Activated T-cell treated with anti-CD3 and anti-CD28 coated beads for 48 hours (primary cell): ENCODE measurements at places on chromosomes 3 and 15.

- DNase-seq: no peak
Measured at GRCh38 chr15:52102463-52102862, 10.1 kb downstream of the BCL2L10 start.

GRCh38 chr3:184289426-184289938 lies 9.6 kb upstream of the PSMD2 start:
- peak; percentile 65 for DNase-seq

DNA sequence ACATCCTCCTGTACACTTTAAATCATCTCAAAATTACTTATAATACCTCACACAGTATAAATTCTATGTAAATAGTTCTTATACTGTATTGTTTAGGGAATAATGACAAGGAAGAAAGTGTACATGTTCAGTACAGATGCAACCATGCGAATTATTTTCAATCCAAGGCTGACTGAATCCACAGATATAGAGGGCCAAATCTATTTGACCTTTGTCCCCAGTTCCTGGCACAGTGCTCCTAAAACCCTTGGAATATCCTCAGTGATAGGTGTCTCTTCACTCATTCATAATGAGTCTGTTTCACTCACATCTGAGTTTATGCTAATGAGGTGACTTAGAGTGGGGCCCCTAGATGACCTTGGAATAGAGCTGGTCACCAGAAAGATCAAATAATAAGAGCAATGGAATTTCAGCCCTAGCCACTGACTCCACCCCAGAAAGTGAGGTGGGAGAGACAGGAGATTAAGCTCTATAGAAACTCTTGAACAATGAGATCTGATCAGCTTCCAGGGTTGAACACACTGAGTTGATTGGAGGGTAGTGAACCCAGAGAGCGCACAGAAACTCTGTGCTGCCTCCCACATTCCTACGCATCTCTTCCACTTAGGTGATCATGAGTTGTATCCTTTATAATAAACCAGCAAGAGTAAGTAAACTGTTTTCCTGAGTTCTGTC lies 65.3 kb downstream of the ADAM10 start:
- no peak for DNase-seq

DNA sequence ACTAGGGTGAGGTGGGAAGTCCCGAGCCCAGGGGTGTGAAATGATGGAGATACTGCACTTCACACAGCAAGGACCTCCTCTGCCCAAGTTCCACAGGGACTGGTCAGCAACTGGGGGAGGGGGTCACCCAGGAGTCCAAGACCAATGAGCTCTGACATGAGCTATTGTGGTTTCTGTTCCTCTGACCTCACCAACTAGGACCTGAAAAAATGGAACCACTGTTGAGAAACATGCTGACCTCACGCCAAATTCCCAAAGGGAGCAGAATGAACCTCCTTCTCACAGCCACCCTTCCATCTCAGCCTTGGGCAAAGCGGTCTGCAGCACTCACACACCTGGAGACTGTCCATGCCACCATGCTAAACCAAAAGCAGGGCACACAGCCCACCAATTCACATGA lies 69.3 kb downstream of the LRIG1 start:
- no peak for DNase-seq

DNA sequence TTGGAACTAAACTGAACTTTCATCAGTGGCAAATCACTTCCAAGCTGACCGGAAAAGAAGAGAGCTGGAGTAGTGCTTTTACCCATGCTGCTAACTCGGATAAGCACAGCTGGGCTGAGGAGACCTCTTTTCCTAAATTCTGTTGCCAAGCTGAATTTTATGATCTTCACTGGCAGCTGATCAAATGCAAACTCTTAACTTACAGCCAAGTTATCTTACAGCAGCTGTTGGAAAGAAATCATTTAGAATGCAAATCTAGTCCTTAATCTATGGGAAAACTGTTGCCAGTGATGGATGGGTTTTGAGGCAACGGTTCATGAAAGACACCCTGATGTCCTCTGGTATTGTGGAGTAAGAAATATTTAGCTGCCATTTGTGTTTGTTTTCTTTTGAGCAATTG lies 216.5 kb downstream of the ZNF385D start:
- no peak for DNase-seq

GRCh38 chr3:168342946-168343850 lies 247.5 kb upstream of the GOLIM4 start:
- no peak for DNase-seq

- no peak for DNase-seq
Measured at GRCh38 chr15:37791693-37792092, 142.7 kb upstream of the TMCO5A start.

DNA sequence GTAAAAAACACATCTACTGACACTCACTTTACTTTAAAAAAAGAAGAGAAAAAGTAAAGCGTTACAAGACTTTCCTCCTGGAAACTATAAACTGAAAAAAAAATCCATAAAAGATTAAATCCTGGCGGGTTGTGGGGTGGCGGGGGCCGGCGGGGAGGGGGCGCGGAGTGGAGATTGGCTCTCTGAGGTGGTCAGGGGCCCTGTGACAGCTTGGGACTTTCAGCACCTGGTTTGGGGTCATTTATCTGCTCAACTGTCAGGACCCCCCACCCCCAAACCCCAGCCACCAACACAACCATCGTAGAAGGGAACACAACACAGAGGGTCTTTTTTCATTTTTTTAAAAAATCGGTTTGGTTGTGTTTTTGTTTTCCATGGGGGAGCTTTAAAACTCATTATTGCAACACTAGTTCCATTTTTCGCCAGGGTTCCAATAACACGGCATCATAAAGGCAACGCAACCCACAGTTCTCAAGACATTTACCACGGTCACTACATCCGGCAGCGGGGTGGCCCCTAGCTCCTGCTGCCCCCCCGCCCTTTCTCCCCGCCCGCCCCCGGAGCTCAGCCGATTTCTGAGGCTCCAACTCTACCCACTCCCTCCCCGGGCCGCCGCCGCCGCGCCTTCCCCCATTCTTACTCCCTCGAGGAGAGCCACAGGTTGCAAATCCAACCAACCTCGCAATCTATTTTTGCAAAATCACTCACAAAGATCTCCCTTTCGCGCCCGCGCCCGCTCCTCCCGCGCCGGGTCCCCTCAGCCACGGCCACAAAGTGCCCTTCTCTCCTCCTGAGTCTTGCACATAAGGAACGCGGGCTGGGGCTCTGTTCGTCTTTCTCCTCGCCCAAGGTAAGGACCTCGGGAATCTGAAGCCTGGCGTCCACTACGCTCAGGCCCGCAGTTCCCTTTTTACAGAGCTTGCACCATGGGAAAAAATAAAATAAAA lies 1.8 kb downstream of the BCL6 start:
- peak; percentile 60 for DNase-seq
